Fibroblast of the aortic adventitia (primary cell): ENCODE measurements at places on chromosomes 7 and 10. TPM values are rescaled to one million over a fixed set of nuclear protein-coding genes. Genes with fewer than 3 reads are reported as not detected.

GRCh38 chr10:69317626-69318105 is 39.4 kb downstream of the HK1 start:
- DNase-seq, result no peak

Gene WNT16
- total RNA-seq, result 0.16 and 2.7 TPM in 2 replicates

DNA sequence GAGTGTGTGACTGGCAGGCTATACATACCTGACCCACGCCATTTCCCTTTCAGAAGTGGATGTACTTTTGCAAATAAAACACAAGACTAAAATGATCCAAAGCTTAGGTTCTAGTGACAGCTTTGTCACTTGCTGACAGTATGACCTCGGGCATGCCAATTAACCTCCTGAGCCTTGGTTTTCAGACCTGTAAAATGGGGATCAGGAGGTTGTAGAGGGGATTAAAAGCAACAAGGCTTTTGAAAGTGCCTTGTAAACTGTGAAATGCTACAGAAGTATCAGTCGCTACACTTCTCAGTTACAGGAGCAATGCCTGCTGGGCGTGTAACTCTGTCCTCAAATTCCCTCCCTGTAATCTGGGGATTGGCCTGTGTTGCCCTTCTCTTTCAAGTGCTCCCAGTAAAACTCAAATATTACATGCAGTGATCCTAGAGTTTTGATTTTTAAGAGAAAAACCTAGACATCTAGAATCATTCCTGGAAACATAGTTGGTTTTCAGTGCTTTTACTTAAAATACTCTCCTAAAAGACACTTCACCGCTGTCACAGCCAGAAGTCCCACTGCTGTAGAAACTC is 8.8 kb upstream of the GRB10 start:
- peak; percentile 31 for DNase-seq

DNA sequence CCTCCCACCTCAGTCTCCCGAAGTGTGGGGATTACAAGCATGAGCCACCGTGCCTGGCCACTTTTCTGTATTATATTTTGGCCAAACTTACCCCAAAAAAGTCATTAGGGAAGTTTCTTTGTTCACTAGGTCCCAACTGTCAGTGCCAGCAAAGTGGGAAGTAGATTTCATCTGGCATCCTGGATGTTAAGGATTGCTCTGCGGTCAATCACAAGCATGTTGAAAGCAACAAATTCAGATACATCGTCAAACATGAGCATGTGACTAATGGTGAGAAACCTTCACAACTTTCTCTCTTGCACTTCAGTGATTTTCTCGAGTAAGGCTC is 14.3 kb upstream of the LRRC17 start:
- no peak for DNase-seq

GRCh38 chr7:85736085-85736484 is 549.2 kb upstream of the SEMA3D start:
- no peak for DNase-seq

GRCh38 chr10:58892031-58892531 is 284.4 kb upstream of the PHYHIPL start:
- DNase-seq, result peak; percentile 52

DNA sequence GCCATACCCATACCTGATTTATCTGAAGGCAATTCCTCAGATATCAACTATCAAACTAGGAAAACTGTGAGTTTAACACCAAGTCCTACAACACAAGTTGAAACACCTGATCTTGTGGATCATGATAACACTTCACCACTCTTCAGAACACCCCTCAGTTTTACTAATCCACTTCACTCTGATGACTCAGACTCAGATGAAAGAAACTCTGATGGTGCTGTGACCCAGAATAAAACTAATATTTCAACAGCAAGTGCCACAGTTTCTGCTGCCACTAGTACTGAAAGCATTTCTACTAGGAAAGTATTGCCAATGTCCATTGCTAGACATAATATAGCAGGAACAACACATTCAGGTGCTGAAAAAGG is 69.0 kb upstream of the RSBN1L start:
- DNase-seq, result no peak

- DNase-seq, result no peak
Measured at GRCh38 chr7:137834552-137834951, 12.2 kb downstream of the DGKI start.

Gene TEX36
- 2.1 TPM in 1 of 2 replicates, not detected in the other for total RNA-seq

Gene KNDC1
- total RNA-seq, result under 0.01 and 0.41 TPM in 2 replicates

Gene CDHR1
- not detected in 2 replicates for total RNA-seq

- DNase-seq, result peak; percentile 42
Measured at GRCh38 chr7:44348300-44348699, 22.9 kb upstream of the CAMK2B start.

Gene KCNIP2
- 0.82 and 1.2 TPM in 2 replicates for total RNA-seq

DNA sequence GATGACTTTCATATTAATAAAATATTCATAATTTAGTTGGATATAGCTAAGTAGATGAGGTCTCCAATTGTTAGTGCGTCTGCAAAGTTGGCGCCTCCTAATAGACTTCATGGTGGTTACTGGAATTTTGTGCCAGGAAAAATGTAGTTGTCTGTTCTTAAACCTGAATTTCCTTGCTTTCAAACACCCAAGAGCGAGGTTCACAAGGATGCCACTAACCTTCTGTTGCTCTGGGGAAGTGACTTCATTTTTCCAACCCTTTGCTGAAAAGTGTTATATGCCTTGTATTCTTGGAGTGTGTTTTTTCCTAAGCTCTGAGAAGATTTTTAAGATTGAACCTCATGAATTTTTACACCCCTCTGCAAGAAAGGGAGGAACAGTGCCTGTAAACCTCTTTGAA is 98.9 kb upstream of the GLCCI1 start:
- DNase-seq, result no peak

GRCh38 chr7:120813546-120814252 is 44.2 kb downstream of the TSPAN12 start:
- no peak for DNase-seq
